ENCODE measurements at places on chromosomes 11 and 22.
A peak's percentile ranks its signal among the peaks of the same experiment; 100 is the strongest.

DNA sequence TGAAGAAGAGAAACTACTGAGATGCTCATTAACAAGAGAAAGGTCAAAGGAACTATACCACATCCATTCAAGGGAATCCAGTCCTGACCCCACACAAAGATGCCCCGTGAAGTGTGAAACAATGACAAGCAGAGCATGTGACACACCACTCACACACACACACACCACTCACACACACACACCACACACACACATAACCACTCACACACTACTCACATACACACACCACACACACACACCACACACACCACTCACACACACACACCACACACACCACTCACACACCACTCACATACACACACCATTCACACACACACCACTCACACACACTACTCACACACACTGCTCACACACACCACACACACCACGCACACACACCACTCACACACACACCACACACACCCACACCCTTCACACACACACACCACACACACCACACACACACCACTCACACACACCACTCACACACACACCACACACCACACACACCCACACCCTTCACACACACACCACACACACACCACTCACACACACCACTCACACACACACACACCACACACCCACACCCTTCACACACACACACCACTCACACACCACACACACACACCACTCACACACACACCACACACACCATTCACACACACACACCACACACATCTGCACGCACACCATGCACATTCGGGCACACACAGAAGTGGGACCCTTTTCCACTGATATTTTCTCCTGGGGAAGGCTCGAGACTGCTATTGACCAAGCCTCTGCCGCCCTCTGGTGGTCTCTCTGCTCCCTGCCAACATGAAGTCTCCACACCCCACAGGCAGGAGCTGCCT is 32.0 kb upstream of the COMT start:
- peak; percentile 61 for DNase-seq

- no peak for DNase-seq
Measured at GRCh38 chr11:35786188-35786587, 123.6 kb downstream of the TRIM44 start.

GRCh38 chr11:11848891-11849746 is 7.3 kb downstream of the USP47 start:
- DNase-seq = peak; percentile 73

DNA sequence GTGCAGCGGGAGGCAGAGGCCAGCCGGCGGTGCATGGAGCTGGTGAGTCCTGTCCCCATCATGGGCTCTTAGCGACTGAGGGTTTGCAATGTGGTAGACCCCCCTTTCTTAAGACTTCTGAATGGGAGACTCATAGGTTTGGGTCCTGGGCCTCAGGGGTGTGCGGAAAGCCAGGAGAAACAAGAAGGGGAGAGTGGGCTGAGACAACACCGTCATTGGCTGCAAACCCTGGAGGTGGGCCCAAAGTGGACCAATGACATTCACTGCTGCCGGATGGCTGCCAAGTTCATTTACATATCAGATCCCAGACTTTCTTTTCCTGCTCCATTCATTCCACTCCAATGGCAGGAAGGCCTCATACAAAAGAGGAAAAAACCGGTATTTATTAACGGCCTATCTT is 213.3 kb downstream of the MYO18B start:
- no peak for DNase-seq

- peak; percentile 28 for DNase-seq
Measured at GRCh38 chr11:33735271-33736147, 714 bp downstream of the CD59 start.

DNA sequence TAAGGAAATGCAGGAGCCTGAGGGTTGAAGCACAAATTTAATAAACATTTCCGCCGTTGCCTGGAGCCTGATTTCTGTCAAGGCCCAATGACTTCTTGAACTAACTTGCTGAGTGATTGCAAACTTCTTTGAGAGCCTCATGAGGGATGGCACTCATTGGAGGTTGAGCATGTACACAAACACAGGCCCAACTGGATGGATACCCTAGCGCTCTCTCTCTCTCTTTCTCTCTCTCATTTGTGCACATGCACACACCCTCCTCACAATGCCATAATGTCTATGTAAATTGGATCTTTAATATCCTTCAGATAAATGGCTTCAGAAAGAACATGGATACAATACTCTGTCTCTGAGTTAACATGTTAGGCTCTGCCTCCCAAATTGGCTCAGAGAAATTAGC is 597.7 kb upstream of the CADM1 start:
- no peak for DNase-seq

- peak; percentile 30 for DNase-seq
Measured at GRCh38 chr11:58576887-58577471, 1.3 kb upstream of the LPXN start.

DNA sequence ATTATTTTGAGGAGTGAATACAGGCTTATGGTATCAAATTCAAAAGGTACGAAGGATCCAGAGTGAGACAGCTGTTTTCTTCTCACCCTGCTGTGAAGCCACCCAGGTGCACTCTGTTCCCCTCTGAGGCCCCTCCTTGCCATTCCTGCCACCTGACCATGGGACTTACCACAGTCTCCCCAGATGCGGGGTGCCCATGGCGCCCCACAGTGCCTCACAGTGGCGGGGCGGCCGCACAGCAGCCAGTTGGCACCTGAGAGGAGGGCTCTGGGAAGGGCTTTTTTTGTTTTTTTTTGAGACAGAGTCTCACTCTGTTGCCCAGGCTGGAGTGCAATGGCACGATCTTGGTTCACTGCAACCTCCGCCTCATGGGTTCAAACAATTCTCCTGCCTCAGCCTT is 151.7 kb downstream of the CEP164 start:
- DNase-seq = no peak

DNA sequence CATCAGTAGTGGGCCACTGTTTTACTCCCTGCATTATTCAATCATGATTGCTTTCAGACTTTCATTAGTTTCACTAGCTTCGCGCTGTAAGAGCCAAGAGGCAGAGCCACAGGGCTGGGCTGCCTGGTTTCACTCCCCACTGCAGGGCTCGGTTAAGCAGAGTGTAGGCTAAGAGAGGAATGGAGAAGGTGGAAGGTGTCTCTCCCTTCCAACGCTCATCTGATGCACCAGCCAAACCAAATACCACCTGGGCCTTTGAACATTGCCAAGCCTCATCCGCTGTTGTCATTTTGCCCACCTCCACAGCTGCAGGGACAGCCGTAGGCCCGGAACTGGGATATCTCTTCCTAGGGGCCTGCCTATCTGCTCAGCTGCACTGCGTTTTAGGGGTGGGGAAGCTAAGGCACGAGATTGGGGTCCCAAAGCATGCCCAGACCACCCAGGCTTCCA is 480 bp upstream of the SMARCB1 start:
- DNase-seq = no peak

- peak; percentile 22 for DNase-seq
Measured at GRCh38 chr11:96012086-96012824, 88.3 kb upstream of the MTMR2 start.

DNA sequence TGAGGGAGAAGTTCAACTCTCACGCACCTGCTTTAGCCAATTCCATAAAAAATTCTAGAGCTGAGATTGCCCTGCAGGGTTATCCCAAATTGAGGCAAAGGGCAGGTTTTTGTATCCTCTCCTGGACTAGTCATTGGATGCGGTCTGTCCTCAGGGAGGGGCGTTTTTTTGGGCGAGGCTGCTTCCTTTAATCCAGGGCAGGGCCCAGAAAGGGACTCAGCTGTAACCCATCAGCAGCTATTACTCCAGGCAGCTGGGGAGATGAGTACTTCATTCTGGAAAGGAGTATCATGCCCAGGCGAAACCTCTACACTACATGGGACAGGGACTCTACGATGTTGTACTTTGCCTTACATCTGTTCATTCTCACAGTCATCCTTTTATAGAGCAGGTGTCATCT is 103.3 kb downstream of the SCN3B start:
- DNase-seq = no peak

DNA sequence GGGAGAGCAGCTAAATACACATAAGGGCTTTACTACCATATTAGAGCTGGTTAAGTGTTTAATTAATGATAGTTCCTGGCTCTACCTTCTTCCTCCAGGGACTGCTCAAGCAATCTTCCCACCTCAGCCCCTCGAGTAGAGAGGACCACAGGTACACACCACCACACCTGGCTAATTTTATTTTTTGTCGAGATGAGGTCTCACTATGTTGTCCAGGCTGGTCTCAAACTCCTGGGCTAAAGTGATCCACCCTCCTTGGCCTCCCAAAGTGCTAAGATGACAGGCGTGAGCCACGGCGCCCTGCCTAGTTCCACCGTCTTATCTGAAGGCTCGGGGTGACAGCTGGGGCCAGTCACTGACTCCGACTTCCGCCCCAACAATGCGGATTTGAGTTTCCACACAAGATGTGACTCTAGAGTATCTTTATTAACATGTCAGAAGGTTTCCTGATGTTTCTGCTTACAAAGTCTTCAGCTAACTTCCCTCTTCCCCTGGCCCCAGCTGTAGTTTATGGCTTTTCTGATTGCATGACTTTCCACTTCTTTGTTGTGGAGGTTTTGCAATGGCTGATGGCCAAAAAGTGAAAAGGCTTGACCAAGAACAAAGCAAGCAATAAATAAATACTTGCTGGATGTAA is 16.8 kb downstream of the TPST2 start:
- no peak for DNase-seq

GRCh38 chr11:69434471-69434931 is 47.0 kb upstream of the LINC01488 start:
- no peak for DNase-seq

DNA sequence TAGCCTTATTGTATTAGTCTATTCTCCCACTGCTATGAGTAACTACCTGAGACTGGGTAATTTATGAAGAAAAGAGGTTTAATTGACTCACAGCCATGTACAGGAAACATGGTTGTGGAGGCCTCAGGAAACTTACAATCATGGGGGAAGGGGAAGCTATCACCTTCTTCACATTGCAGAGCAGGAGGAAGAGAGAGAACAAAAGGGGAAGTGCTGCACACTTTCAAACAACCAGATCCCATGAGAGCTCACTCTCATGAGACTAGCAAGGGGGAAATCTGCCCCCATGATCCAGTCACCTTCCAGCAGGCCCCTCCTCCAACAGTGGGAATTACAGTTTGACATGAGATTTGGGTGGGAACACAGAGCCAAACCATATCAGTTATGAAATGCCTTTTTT is 179.4 kb downstream of the ARHGAP42 start:
- no peak for DNase-seq

DNA sequence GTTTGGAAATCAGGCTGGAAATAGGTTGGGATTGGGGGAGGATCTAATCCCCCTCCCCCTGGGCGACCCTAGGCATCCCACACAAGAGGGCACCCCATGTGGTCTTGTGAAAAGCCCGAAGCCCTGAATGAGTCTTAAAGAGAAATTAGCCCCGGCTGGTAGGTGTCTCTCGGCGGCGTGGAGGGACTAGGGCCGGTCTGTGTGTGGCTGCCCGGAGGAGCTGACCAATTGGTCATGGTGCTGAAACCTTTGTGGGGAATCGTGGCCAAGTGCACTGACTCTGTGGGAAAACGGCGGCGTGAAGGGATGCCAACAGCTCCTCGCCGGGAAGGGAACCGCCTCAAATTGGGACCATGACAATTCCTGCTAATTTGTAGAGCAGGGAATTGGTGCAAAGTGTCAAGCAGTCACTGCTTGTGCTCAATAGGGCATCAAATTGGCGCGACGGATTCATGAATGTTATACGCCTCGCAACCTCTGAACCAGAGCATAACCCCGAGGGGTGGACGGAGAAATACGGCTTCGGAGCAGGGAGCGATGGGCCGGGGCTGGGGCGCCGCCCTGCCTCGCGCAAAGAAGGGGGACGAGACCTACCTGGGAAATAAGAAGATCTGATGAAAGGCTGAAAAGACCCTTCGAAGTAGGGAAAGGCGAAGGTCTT is 1.5 kb downstream of the DBX1 start:
- DNase-seq = peak; percentile 47

DNA sequence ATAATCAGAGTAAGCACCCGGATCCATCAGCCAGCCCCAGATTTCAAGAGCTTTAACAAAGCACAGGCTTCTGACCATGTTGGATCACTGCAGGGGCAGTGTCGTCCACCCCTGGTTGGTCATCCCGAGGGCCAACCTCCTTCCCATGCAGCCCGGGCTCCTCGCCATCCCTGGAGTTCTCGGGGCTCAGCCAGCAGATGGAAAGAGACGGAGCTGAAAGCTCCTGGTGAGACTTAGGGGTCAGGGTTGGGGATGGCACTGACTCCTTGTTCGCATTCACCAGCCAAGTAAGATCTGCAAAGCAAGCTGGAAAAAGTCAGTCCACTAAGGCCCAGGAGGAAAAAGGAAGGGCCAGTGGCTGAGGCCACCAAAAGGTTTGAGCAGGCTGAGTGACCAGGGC is 888.9 kb downstream of the BRD1 start:
- no peak for DNase-seq

GRCh38 chr11:111419641-111420327 is 40.7 kb upstream of the POU2AF1 start:
- DNase-seq = no peak

DNA sequence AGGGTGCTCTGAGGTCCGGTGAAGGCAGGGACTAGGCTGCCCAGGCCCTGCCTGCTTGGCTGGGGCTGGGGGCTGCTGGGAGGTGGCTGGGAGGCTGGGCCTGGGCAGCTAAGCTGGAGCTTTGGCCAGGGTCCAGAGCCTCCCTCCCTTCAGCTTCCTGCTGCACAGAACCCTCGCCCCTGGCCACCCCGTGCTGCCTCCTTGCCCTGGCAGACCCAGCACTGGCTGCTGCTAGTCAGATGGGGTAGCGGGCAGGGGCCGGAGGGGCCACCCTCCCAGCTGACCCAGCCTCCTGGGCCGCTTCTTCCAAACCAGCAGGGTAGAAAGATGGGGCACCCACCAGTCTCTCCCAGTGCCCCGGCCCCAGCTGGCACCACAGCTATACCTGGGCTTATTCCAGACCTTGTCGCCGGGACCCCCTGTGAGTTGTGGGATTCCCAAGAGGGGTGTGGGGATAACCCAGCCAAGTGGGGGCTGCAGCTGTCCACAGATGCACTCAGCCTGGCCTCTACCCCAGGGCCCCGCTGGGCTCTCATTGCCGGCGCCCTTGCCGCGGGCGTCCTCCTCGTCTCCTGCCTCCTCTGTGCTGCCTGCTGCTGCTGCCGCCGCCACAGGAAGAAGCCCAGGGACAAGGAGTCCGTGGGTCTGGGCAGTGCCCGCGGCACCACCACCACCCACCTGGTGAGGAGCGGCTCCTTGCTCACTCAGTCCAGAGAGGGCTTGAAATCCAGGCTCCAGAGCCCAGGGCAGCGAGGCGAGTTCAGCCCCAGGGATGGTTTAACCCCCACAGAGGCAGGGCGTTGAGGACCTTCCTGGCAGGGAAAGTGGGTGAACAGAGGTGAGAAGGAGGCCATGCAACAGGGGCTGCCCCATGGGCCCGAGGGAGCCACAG is at the start of gene SYT8:
SYT8 (plus strand) TSS at position 212 of the 892 bp plus-strand sequence; CDS start at position 328, 116 bp downstream.
- peak; percentile 18 for DNase-seq

Data from A172 (cell line).